Left lobe of liver (tissue), 2 donors: ENCODE measurements at places on chromosomes 6 and 20.

DNA sequence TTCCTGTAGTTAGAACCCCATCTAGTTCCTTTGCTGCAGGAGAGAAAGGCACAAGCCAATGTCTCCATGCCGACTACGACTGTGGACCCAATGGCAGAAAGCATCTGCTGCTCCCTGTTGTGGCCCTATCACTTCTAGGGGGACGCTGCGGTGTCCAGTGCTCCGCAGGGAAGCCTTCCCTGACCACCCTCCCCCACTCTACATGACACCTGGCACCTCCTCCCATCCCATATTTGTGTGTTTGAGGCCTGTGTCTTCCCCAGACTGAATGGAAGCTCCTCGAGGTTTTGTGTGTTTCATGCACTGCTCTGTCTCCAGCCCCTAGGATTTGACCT is 159.5 kb downstream of the DTNBP1 start:
- no peak for DNase-seq

DNA sequence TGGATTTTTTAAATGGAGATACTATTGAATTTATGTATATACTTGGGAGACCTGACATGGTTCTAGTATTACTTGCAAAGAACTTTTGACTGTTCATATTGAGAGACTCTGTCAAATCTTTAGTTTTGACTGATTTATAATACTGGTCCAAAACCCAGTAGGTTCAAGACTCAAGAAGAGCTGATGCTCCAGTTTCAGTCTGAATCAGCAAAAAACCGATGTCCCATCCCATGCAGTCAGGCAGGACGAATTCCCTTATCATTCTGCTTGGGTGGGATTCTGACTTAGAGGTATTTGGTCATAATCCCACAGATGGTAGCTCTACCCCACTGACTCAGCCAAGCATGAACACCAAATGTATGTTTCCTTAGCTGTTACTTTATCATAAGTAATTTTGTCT is 29.5 kb downstream of the ZNF334 start:
- no peak for DNase-seq

DNA sequence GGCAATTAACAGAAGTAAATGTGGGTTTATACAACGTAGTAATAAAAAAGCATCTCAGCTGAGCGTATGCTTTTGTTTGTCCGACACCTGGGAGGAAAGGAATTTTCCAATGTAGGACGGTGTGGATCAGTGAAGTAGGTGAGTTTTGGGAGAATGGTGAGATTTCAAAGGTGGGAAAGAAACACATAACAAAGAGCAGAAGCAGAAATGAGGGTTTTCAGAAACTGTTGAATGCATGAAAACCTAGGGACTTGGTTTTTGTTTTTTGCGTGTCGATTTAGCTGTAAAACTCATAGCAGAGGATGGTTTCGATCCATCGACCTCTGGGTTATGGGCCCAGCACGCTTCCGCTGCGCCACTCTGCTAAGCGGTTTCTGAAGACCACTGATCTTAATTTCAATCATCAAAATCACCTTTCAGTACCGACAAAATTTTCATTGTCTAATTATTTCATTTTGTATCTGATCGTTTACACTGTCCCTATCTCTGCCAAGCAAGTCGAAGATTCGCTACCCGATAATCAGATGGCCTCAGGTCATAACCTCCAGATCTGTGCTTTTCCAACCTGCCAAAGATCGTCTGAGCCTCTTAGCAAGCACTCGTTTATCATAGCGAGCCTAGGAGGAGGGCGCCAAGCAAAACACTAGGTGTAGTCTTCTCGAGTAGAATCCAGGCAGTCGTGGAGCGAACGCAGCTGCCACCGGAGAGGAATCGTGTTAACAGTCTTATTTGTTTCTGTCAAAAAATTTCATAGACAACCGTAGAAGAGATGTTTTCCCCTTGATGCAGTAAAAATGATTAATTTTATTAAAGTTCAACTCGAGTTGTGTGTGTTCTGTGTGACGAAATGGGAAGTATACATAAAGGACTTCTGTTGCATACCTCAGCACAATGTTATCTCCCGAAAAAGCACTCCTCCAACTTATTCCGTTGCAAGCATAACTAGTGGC is 20.9 kb upstream of the POM121L2 start:
- DNase-seq: no peak

- DNase-seq: no peak
These were observed 643 bp upstream of the SLC35D3 start for GRCh38 chr6:136921381-136921935.

DNA sequence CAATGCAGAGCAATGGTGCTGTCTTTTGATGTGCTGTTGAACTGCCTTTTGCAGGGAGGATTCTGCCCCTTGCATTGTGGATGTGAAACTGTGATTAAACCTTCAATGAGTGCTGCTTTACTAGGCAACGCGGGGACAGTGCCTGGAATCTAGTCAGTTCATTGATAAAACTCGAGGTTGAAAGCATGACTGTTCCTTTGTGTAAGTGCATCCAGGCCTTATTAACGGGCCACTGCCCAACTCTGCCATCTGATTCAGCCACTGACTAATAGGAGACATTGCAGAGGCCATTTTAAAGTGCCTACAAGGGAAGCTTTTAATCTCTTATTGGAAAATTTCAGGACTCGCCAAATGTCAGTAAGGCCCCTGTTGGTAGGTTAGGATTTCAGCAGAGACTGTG is 49.3 kb downstream of the SLC35F1 start:
- no peak for DNase-seq

- peak; percentile 10 for DNase-seq
These were observed 14.4 kb downstream of the ENTPD6 start for GRCh38 chr20:25209911-25210310.

GRCh38 chr6:166527849-166528248 is 58.6 kb downstream of the RAMACL start:
- no peak for DNase-seq

- no peak for DNase-seq
These were observed 78.7 kb downstream of the AK9 start for GRCh38 chr6:109612268-109612667.

GRCh38 chr6:31585491-31585890 is 586 bp upstream of the LST1 start:
- DNase-seq: no peak

- DNase-seq: no peak
These were observed 425.6 kb downstream of the PLCB1 start for GRCh38 chr20:8557711-8558110.

GRCh38 chr20:43914311-43915210 is at the start of gene TOX2:
TOX2 (plus strand) TSS chr20:43914852; CDS start chr20:43914892, 40 bp downstream.
- DNase-seq: no peak

- DNase-seq: no peak
These were observed 24.7 kb upstream of the HDAC2 start for GRCh38 chr6:113995634-113996033.

DNA sequence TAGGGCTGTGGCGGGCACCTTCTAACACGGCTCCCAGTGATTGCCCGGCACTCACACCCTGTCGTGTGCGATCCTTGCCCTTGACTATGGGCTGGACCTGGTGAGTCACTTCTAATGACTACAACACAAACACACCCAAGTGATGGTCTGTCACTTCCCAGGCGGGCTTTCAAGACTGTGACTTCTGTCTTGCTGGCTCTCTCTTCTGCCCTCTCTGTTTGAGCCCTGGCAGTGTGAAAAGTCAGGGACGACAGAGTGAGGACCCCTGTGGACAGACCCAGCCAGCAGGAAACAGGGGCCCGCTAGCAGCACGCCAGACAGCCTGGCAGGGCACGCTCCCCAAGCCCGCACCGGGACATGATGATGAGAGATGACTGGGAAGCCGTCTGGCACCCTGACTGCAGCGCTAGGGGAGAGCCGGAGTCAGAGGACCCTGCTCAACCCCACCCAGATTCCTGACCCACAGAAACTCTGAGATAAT is 43.0 kb downstream of the KIF16B start:
- no peak for DNase-seq

- DNase-seq: no peak
These were observed 123.1 kb downstream of the RCAN2 start for GRCh38 chr6:46368169-46368536.

- no peak for DNase-seq
These were observed 140.0 kb downstream of the KIF16B start for GRCh38 chr20:16433293-16433580.

DNA sequence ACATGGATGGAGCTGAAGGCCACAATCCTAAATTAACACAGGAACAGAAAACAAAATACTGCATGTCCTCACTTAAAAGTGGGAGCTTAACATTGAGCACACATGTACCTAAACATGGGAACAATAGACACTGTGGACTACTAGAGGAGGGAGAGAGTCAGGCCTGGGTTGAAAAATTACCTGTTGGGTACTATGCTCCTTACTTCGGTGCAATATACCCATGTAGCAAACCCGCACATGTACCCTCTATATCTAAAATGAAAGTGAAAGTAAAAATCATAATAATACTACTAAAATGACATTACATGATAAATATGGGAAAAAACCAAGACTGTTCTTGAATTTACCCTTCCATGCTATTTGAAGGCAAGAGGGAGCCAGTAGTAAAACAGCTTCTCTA is 1273.8 kb upstream of the ADGRB3 start:
- no peak for DNase-seq
